ENCODE measurements at places on chromosomes 3 and 15.

DNA sequence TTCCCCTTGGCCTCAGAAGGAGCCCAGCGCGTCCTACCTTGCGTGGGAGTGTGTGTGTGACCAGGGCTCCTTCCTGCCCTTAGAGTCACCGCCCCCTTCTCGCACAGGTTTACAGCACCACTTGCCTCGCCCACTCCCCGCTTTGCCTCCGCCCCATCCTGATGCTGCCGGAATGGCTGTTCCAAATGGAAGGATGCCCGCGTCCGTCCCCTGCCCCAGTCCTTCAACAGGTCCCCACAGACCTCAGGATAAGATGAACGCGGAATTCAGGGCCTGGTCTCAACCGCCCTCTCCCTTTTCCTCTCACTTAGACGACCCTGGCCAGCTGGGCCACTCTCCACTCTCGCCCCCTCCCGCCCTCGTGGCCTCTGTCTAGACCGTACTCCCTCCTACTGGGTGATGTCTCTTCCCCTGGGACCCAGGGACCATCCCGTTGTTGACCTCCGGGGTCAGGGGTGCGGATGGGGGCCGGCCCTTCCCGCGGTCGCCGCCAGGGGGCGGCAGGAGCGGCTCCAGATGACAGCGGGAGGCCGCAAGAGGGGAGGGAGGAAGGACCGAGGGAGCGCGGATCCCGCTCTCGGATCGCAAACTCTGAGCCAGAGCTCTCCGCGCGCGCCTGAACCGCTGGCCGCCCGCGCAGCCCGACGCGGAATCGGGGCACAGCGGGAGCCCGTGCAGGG, at the start of gene THSD4:
TSS of gene THSD4 (plus strand) at position 585 of the 680 bp plus-strand sequence.
- peak; percentile 55 for DNase-seq

DNA sequence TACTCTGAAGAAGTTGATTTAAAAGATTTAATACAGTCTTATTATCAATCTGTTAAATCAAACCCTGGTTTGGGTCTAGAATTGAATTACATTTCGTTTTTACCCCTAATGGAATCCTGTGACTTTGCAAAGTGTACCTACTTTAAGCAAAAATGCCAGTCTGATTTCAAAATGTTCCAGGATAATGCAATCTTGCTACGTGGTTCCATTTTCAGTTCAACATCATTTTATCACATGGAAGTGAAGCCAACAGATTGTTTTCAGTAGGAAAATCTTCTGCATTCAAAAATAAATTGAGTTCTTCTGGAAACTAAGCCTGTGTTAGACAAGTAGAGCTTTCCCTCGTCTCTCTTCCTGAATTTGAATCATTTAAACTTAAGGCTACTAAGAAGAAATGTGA, 356.4 kb downstream of the CHST2 start:
- DNase-seq = no peak

DNA sequence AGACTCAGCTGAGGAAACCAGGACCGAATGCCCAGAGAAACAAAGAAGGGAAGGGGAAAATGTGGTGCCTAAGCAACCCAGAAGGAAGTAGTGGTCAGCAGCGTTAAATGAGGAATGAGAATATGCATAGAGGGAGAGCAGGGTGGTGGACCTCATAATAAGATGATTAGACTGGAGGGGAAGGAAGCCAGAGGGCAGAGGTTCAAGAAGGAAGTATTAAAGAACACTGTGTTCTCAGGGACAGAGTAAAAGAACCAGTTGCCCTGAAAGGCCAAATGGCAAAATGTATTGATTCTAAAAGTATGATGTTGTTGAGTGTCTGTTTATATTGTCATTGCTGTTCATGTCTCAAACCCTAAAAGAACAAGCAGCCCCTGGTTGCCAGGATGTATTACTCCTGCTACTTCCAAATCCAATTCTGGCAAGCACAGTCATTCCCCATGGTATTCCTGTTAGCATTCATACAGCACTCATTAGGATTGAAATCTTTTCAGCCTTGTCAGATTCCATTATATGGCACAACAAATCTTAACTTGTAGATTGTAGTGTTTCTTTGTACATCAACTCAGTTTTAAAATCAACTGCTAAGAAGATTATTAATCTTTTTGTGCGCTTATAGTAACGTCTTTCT, 23.4 kb downstream of the P2RY1 start:
- no peak for DNase-seq

GRCh38 chr3:58633157-58633865, 33.3 kb downstream of the FAM3D start:
- DNase-seq = no peak

DNA sequence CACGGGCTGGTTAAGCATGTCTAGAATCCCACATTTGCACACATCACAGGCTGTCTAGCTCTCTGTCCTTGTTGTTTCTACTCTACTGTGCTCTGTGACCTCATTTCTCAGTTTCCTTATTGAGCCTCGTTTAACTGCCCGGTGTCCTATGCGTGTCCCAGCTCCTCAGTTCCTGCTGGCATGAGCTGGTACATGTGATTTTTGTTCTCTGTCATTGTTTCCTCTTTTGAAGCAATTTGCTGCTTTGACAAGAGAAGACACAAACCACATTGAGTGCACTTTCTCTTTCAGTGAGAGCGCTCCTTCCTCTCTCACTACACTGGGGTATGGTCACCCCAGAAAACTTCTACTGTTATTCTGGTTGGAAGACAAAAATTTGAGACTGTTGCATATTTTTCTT, 563.5 kb downstream of the PDCD6IP start:
- no peak for DNase-seq

DNA sequence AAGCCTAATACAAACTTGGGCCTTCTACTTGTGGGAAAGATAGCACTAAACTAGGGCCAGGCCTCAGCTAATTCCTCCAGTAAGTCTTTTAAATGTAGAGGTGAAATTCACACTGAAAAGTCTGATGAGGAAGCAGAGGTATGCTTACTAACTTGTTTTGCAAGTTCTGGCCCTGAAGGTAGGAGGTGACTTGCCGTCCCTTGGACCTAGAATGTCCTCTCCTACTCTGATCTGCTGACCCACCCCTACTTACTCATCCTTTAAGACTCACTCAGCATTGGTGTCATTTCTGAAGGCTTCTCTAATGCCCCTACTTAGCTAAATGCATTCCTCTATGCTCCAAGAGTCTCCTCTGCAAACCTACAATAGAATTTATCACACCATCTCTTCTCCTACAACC, 19.4 kb downstream of the RIOX2 start:
- no peak for DNase-seq

DNA sequence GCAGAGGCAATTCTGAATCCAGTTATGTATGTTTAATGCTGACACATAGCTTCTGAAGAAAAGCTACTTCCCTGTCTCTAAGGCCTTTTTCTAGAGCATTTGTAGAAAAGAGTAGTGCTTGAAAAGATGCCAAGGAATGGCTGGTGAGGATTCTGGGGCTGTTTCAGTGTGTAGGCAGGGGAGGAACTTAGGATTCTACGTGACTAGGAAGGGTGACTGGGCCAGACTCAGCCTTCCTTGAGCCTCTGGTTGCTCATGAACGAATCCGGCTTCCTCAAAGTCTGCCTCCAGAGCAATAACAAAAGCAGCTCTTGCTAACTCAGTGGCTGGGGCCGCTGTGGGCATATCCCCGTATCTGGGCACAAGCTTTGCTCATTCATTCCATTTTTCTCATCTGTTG, 104.8 kb upstream of the WNT5A start:
- DNase-seq = no peak

DNA sequence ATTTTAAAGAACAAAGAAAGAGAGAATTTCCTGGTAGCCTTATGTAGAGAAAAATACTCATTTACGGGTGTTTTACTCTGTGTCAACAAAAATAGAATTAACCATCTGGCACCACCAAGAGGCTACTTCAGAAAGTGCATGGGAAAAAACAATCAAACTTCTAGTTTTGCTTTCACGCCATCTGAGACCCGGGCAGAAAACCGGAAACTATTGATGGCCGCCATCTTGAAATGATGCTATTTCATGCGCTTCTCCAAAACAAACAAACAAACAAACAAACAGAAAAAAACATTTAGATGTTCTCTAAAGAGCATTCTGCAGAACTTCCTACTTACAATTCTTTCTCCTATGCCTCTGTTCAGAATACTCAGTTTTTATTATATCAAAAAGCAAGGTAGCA, 49.4 kb upstream of the SYNPR start:
- DNase-seq = no peak

DNA sequence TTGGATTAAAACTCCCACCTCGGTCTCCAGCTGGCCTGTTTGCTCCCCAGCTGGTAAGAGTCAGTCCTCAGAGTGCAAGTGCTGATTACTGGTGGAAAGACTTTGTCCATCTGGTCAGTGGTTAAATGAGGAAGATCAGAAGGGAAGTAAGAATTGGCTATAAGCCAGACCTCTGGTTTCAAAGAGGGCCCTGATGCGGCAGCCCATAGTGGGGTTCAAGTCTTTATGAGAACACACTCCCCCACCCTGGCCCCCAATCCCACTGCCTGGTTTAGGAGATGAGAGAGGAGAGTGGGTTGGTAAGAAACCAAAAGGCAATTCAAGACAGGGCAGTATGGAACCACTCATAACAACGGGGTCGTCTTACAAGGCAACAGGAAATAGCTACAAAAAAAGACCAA, 65.0 kb downstream of the FRMD4B start:
- DNase-seq = no peak

DNA sequence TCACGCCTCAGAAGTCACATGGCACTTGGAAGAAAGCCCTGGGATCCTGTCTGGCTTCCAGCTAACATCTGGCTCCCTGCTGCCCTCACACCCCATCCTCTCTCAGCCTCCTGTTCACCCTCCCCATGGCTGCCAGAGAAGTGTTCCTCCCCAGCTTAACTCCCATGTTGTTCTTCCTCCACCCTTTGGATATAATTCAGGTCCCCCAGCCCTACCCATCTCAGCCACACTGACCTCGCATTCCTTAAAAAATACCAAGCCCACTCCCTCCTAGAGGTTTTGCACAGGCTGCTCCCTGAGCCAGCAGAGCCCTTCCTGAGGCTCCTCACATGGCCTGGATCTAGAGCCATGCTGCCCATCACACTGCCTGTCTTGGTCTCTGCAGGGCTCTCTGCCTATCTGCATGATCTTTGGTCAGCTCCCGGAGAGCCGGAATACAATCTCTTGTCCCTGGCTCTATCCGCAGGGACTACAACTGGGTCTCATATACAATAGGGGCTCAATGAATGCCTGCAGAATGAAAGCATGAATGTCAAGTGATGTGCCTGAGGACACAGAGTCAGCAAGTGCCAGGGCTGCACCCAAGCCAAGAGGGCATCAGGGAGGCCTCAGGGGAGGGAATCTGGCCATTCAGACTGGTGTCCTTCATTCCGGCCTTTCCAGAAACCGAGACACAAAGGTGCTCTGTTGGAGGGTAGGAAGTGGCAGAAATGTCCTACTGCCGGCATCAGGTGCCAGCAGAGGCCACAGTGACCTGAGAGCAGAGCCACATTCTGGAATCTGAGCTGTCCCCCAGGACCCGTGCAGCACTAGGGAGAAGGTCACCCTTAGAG, 3.8 kb upstream of the TKT start:
- DNase-seq = no peak

GRCh38 chr3:99690761-99691369, 52.5 kb downstream of the COL8A1 start:
- DNase-seq = no peak

DNA sequence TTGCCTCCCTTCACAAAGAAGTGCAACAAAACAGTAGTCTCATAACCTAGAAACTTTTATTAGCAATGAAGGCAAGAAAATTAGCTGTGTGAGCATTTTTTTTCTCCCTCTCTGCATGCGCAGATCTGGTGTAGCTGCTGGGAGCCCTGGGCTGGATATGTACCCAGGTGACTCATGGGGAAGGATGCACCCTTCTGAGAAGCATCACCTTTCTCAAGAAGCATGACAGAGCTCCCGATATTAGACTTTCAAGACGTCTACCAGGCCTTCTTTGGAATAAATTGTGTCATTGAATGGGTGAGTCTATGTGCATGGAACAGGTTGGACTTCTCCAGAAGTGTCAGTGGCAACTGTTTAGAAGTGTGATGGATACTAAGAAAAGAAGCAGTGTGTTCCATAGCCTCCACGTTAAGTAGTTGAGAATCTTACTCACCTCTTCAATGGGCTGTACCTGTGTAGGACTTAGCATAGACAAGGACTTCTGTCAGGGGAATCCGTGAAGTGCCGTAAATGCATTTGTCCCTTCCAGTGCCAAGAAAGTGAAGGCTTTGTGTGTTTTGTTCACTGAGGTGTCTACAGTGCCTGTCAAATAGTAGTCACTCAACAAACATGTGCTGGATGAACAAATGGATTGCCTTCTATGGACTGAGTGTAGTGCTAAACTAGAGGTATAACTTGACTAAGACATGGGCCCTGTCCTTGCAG, 47.7 kb upstream of the RASGRP1 start:
- DNase-seq = peak; percentile 33

All from stimulated activated CD4-positive, alpha-beta T cell treated with anti-CD3 and anti-CD28 coated beads, Interleukin-12 subunit alpha, Interleukin-12 subunit beta, amount 100 ng/mL, for 4 hours (primary cell).